Activated CD8-positive, alpha-beta T cell treated with anti-CD3 and anti-CD28 coated beads for 36 hours (primary cell): ENCODE measurements at places on chromosomes 3 and 15.

- H3K27me3 ChIP-seq: no peaks in the 10 kb centered on the region
- H3K4me3 ChIP-seq: no peak overlapping the region
- DNase-seq: no peak
- H3K36me3 ChIP-seq: no peaks in the 10 kb centered on the region
Observed at GRCh38 chr3:98014268-98014585, 20.9 kb downstream of the GABRR3 start.

DNA sequence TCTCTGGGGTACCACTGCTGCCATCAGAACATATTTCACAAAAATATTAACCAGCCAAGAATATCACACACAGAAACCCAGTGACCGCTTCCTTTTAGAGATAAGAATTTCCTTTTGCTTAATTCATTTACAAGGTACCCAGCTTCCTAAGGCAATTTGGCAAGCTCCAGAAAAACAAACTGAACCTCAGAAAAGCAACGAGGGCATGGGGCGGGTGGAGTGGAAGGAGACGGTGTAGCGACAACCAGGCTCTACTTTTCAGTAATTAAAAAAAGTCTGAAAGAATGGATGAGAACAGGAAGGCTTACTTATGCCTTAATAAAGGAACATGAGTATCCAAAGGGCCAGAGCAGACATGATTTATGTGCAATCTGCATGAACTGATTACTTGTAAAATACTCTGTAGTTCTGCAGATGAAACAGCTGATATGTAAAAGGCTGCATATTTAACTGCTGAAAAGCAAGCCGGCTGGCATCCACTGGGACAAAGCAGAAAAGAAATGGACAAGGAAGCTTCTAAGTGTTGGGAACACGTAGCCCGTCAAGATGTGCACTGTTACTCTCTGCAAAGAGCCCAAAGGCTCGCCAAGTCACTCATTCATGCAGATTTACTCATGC is 18.6 kb downstream of the RFTN1 start:
- H3K4me3 ChIP-seq: no peak overlapping the region
- peaks cover 69% of the 10 kb centered on the region for H3K36me3 ChIP-seq
- no peak for DNase-seq
- H3K27me3 ChIP-seq: no peaks in the 10 kb centered on the region
- peaks cover 65% of the 10 kb centered on the region for H3K4me1 ChIP-seq

- H3K36me3 ChIP-seq: peaks cover 2% of the 10 kb centered on the region
- no peaks in the 10 kb centered on the region for H3K4me1 ChIP-seq
Observed at GRCh38 chr3:125440559-125440955, 65.4 kb upstream of the ZNF148 start.

DNA sequence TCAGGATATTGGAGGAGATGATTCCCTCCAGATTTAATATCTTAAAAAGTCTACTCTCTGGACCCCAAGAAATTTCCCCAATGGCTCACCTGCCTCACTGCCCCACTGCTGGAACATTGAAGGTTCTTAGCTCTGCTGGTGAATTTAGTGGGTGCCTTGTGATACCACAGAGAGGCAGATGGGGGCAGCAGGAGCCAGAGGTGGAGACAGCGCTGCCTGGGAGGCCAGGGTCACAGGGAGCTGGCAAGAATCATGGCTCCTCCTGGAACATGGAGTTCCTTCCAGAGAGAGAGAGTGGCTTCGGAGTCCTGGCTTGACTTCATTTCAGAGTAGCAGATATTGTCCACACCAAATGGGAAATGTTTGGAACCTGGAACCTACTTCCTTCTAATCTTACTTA is 263.5 kb upstream of the CFAP20DC start:
- H3K36me3 ChIP-seq: no peaks in the 10 kb centered on the region
- H3K4me1 ChIP-seq: peaks cover 18% of the 10 kb centered on the region

DNA sequence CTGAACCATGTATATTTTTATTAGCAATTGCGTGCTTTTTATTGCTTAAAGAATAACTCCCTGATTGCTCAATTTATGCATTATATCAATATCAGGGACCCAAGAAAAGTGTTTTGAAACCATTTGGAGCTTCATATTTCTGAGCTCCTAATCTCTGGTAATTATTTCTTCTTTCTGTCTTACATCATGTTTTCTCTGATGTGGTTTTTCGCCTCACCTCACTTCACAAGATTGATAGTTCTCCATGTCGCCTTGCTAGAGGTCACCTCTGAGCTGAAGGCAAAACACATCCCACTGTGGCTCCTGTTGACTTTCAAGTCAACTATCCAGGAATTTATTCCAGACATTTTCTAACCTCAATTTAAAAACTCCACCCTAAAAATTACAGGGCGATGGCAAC is 837.4 kb downstream of the CADM2 start:
- H3K36me3 ChIP-seq: no peaks in the 10 kb centered on the region
- H3K27ac ChIP-seq: no peak overlapping the region
- H3K27me3 ChIP-seq: no peaks in the 10 kb centered on the region
- DNase-seq: no peak
- no peak overlapping the region for H3K4me3 ChIP-seq
- no peaks in the 10 kb centered on the region for H3K4me1 ChIP-seq
